Central memory CD4-positive, alpha-beta T cell (primary cell): ENCODE measurements at places on chromosomes 4 and X.

DNA sequence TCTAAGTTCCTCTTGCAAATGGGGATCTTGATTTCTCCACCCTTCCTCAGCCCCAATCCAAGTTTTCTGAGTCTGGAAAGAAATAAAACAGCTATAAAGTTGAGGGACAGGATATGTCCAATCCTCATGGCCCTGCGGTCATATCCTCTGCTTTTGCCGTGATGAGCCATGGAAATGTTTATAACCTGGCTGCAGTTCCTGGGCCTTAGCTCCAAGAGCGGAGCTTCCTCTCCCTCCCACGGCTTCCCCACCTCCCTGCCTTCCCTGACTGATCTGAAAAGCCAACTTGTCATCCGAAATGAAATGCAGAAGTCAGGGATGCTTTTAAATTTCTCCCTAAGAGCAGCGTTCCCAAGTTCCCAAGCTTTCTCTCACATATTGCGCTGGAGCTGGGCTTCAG, 221.5 kb upstream of the SFRP2 start:
- DNase-seq, result no peak

GRCh38 chr4:139015948-139016471, 429 bp downstream of the NOCT start:
- no peak for DNase-seq

DNA sequence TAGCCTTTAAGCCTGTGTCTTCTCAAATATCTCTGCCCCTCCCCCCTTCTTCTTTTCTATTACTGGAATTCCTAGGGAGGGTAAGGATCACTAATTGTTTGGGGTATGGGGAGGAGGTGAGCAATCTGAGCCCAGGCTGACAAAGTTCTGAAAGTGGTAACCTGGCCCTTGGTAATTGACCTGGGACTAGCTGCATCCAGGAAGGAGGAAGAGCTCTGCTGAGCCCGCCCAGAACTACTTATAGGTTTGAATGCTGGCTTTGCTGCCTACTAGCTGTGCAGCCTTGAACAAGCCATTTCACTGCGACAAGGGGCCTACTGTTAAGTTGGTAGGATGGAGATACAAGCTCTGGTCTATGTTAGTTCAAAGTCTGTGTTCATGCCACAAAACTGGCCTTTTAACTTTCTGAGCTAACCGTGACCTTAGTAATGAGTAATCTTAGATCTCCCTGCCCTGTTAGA, 37.8 kb downstream of the DGKK start:
- no peak for DNase-seq

DNA sequence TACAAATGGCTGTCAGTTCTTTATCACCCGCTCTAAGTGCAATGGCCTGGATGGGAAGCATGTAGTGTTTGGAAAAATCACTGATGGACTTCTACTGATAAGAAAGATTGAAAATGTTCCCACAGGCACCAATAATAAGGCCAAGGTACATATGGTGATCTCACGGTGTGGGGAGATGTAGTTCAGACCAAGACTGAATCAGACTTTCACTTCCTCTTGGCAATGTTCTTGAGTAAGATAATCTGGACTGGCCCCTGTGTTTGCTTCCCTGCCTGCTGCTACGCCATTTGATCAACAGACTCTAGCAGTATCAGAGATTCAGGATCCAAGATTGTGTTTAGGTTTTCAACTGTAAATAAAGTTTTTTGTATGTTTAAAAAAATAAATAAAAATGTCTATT, 682.2 kb upstream of the AMOT start:
- DNase-seq, result no peak

DNA sequence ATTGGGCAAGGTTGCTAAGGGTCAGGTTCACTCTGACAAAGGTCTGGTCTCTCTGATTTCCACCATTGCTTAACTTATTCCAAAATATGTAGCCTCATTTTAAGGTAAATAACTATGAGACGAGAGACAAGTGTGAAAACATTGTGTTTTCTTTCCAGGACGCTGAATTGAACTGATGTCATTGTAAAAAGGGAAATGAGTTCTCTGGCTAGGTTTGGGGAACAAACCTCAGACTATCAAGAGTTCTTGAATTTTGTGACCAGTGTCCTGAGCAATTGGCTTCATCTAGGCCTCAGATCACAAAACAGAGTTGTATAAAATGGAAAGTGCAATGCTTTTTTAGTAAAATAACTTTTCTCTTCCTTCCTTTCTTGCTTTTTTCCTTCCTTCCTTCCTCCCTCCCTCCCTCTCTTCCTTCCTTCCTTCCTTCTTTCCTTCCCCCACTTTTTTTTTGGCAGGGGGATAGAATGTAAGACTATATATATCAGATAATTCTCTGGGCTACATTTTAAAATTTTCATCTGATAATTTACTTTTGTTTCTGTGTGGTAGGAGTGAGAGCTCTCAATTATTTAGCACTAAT, 30.8 kb upstream of the CXCL8 start:
- DNase-seq, result no peak

DNA sequence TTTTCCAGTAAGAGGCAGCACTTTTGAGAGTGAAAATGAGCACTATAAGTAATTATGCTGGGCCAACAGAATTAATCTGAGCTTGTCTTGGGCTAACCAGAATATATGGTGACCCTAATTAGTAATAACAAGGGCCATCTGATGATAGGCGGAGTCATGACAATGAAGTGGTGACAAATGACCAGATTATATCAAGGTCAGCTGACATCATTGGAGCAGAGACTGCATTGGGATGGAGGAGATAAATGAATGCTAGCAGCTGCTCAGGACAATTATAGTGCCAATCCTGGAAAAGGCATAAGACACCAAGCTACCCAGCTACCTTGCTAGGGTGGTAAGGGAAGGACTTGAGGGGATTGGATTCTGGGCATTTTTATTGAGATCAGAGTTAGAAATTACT, 1548.7 kb downstream of the RPA4 start:
- DNase-seq, result no peak

GRCh38 chr4:124636788-124637187, 75.7 kb downstream of the ANKRD50 start:
- DNase-seq, result no peak
